ENCODE measurements at places on chromosomes 2 and 18. TPM values are rescaled to one million over a fixed set of nuclear protein-coding genes. Genes with fewer than 3 reads are reported as not detected.

SERPINB10 gene
- total RNA-seq, result not detected

SCYGR5 gene
- not detected for total RNA-seq

TEX44 gene
- not detected for total RNA-seq

TEKT4 gene
- not detected for total RNA-seq

CHMP1B gene
- total RNA-seq, result 67.4 TPM

DGKD gene
- total RNA-seq, result 147 TPM

FHOD3 gene
- total RNA-seq, result not detected

NXPH2 gene
- not detected for total RNA-seq

UGT1A5 gene
- not detected for total RNA-seq

ACKR3 gene
- 0.61 TPM for total RNA-seq

ANO7 gene
- 0.25 TPM for total RNA-seq

LINC00305 gene
- total RNA-seq, result not detected

FAM117B gene
- total RNA-seq, result 50.4 TPM

OR6B2 gene
- not detected for total RNA-seq

SNTG2 gene
- total RNA-seq, result 1.5 TPM

LRRC30 gene
- not detected for total RNA-seq

AAMP gene
- 42.5 TPM for total RNA-seq

TUBA3D gene
- not detected for total RNA-seq

RGPD3 gene
- 0.38 TPM for total RNA-seq

TRIM43 gene
- total RNA-seq, result not detected

CD302 gene
- 1.1 TPM for total RNA-seq

TXNL4A gene
- 55.7 TPM for total RNA-seq

ADRA2B gene
- total RNA-seq, result 0.52 TPM
